NCI-H2081 (cell line): ENCODE measurements at places on chromosomes 6 and 20.

DNA sequence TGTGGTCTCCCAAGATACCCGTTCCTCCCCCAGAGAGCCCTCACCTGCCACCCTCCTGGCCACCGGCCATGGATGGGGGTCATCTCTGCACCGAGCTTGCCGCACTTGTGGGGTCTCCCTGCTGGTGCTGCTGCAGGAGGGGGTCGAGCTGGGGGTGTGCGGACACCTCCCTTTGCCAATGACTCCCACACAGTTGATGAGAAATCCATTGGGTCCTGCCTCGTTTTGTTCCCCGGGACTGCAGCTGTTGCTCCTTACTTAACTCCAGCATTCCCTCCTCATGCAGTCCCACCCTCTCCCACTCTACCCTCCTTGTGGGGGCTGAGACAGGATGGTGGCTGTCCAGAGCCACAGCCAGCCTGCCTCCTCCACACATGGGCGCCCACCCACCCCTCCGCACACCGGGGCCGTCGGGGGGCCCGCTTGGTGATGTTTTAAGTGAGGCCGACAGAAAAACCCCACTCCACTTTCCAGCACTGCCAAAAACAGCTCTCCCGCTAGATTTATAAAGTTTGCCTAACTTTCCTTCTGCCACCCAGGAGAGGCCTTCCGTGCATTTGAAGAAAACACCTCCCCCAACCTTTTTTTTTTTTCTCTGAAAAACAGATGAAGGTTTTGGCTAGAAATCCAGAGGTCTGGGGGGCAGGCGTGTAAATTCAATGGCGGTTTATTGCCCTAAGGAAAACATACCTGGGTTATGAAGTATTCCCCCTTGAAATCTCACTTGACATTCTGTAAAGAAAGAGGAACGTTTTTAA, 53.5 kb upstream of the APCDD1L start:
- DNase-seq, result no peak

DNA sequence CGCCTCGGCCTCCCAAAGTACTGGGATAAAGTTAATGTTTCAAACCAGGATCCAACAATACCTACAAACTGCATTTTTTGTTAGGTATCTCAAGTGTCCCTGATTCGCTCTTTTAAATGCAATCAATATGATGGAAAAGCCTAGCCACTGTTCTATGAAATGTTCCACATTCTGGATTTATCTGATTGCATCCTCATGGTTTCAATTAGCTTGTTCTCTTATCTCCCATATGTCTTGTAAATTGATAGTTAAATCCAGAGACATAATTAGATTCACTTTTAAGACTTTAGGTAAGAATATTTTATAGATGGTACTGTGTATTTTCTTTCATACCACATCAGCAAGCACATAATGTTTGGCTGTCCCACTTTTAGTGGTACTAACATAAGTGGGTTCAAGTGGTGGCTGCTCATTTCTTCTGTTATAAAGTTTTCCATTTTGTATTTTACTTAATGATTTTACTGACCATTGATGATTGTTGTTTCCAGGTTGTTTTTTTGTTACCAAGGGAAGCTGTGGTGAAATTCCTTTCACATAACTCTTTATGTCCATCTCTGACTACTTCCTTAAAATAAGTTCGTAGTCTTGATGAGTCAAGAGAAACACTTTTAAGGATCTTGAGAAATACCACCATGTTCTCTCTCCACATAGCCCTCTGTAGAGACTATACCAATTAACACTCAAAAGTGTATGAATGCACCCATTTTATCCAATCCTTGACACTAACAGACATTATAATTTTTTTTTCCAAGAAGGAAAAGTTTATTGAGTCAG, 40.5 kb downstream of the RNGTT start:
- DNase-seq, result no peak

- no peak for DNase-seq
These were observed 174.7 kb downstream of the OTOR start for GRCh38 chr20:16922834-16923233.

DNA sequence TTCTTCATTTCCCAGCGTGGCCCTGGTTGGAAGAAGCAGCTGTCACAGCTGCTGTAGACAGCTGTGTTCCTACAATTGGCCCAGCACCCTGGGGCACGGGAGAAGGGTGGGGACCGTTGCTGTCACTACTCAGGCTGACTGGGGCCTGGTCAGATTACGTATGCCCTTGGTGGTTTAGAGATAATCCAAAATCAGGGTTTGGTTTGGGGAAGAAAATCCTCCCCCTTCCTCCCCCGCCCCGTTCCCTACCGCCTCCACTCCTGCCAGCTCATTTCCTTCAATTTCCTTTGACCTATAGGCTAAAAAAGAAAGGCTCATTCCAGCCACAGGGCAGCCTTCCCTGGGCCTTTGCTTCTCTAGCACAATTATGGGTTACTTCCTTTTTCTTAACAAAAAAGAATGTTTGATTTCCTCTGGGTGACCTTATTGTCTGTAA, 292.7 kb downstream of the ESR1 start:
- DNase-seq, result no peak

- no peak for DNase-seq
These were observed 22.8 kb upstream of the NXT1 start for GRCh38 chr20:23327617-23328333.

GRCh38 chr6:159110013-159110412, 59.2 kb upstream of the FNDC1 start:
- peak; percentile 24 for DNase-seq
